ENCODE measurements at places on chromosomes 12 and 14. TPM values are rescaled to one million over a fixed set of nuclear protein-coding genes. Genes with fewer than 3 reads are reported as not detected.

Gene AMN
- polyA plus RNA-seq, result 4.3 TPM

Gene HOXC4
- 0.27 TPM for polyA plus RNA-seq

Gene NCAPD2
- 5.6 TPM for polyA plus RNA-seq

Gene C12orf56
- 0.19 TPM for polyA plus RNA-seq

Gene NANOG
- polyA plus RNA-seq, result 0.04 TPM

Gene FAM90A1
- 0.35 TPM for polyA plus RNA-seq

Measured in pancreas (tissue), 10 donors.